ENCODE measurements at places on chromosomes 2 and 18.

DNA sequence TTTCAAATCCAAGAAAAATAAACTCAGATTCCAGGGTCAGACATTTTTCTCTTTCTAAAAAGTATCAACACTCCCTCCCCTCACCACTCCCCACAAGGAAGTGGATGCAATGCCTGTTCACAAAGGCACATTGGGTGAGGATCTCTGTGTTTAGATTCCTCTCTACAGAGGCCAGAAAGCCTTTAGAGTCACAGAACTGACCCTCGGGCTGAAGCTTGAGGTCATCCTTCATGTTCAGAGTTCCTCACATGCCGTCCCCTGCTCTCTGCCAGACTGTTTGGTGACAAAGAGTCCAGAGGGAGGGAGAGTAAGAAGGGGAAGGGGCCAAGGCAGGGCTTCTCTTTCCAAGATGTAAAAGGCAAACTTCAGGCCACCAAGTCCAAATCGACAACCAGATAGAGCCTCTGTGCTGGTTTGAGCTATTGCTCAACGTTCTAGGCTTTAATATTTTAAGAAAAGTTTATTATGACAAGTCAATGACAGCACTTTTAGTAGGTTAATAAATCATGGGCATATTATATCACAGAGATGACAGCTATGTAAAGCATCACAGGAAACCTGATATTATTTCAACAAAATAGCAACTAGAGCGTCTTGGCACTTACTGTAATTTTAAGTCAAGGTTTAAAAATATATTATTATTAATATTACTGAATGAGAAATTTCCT is 269.4 kb downstream of the ETAA1 start:
- no peak for DNase-seq

DNA sequence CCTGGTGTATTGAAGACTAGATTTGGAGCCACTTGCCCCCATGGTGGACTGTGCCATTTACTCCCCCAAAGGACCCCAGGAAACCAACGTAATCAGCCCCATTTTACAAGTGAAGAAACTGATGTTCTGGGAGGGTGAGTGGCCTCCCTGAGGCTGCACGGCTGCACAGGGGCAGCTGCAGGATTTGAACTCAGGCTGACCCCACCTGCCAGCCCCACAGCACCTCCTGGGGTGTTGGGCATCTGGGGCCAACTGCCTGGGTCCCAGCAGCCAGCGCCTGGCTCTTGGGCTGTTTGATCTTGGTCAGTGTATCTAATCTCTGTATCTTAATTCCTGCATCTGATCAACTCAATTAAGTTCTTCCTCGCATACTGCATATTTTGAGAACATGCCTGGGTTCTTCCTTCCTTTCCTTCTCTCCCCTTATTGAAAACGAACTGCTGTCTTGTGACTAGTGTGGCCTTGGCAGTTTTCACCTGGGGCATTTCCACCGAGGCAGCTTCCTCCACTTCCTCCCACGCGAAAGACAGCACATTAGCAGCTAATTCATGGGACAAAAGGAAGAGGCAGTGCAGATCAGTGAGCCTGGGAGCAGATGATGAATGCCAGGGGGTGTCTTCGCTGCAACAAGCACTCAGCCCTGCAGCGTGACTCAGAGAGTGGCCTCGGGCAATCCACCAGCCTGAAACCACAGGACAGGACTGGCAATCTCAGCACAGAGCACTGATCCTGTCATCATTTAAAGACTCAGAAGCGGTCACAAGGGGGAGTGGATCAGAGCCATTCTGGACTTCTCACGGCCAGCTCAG is 184.1 kb upstream of the RAB12 start:
- no peak for DNase-seq

GRCh38 chr2:20677301-20678085 is 10.5 kb downstream of the GDF7 start:
- DNase-seq, result no peak

DNA sequence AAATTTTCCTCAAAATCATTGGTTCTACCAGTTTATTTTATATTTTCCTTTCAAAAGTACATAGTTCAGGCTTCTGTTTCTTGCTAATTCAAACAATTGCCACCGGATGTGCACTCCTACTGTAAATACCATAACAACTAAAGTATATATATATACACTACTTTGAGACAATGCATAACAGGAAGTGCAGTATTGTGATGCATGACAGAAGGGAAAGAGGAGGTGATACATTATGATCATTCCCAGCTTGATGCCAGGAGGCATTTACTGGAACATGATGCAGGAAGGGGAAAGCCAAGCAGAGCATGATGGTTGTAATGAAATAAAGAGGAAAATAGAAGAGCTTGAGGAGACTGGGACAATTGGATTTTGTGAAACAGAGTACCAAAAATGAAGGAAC is 215.2 kb upstream of the NT5C1B start:
- no peak for DNase-seq

DNA sequence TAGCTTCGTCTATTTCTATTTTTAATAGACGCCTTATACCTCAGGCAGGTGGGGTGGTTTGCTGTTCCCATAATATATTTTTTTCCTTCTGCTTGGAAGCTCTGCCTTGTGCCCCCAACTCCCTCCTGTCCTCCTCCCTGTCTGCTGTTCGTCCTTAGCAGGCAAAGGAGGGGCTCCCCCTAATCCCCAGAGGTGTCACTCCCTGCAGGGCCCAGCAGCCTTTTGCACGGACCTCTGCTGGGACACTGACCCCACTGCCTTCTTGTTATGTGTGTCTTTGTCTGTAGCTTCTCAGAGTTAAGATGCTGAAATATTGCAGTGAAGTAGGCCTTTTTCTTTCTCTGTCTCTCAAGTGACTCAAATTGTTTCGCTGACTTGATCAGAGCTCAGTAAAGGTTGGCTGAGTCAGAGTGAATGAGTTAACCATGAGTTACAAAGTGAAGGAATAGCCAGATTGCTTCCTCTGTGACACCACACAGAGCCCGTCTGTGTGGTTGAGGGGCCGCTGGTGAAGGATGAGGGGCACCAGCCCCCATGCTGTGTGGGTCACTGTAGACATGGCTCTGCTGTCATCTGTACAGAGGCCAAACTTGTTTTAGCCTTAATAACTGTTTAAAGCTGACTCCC is 47.7 kb downstream of the PRKCE start:
- no peak for DNase-seq

DNA sequence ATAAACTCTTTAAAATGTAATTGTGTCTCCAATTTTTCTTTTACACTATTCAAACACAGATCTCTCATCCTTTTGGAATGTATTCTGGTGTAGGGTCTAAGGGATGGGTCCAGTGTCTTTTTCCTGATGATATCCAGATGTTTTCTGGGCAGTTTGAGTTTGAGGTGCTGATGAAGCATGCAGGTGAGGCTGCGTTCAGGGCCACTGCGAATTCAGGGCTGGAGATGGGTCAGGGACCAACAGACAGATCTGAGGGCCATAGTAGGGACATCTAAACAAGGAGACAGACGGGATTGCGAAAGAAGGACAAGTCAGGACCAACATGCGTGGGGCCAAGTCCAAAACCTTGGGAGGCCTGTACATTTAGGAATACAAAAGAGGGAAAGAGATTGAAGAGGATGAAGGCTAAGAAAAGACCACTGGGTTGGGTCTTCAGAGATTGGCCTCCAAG is 70.2 kb downstream of the ACAA2 start:
- DNase-seq, result no peak

DNA sequence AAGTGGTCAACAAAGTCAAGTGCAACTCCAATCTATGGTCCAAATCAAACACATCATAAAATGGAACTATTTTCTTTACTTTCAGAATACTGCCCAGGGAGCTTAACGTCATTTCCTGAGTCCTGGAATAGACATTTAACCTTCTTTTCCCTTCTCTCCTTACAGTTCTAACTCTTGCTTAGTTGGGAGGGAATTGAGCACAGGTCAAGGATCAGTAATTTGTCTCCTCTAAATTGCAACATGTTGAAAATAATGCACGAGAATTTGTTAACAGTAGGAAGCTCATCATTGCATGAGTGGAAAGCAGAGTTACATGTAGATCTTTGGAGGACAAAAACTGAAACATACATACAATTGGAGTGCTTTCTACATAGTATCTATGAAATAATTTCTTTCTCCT is 87.7 kb downstream of the MEP1B start:
- DNase-seq, result no peak

DNA sequence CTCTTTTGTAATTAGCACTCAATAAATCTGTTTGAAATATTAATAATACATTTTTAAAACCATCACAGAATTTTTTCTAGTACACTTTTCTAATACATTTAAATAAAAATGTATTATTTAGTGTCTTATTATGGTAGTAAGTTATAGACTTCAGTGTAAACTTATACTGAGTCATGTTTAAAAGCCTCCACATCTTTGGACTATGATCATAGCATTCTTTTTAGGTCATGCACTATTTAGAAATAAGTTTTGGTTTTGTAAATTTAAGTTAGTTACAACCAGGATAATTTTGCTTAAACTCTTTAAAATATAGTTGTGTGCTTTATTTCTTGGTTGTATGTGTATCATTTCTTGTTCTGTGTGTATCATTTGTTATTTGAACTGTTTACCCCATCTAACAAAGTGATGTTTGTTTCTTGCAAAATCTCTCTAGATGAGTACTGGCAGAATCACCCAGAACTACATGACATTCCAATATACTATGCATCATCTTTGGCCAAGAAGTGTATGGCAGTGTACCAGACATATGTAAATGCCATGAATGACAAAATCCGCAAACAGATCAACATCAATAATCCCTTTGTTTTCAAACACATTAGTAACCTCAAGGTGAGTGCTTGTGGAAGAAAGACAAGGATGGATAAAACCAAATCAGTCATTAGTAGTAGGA is 16.7 kb downstream of the CPSF3 start:
- no peak for DNase-seq

- DNase-seq, result no peak
Measured at GRCh38 chr2:205857520-205858237, 175.4 kb downstream of the NRP2 start.

DNA sequence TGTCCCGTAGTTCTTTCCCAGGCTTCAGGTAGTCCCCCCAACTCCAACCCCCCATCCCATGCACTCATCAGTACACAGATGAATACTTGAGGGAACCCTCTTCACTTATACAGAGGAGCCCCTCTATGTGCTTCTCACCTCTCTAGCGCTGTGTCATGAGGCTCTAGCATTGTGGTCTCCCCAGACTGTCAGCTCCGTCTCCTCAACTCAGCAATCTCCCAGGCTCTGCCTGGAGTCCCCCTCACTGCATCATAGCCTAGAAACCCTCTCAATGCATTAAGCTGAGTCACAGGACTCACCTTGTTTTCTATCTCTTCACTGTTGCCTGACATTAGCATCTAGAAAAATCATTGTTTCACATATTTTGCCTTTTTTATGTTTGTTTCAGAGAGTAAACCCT is 20.2 kb upstream of the PRKCE start:
- DNase-seq, result no peak

- DNase-seq, result no peak
Measured at GRCh38 chr2:190646780-190647522, 1.9 kb upstream of the NAB1 start.

DNA sequence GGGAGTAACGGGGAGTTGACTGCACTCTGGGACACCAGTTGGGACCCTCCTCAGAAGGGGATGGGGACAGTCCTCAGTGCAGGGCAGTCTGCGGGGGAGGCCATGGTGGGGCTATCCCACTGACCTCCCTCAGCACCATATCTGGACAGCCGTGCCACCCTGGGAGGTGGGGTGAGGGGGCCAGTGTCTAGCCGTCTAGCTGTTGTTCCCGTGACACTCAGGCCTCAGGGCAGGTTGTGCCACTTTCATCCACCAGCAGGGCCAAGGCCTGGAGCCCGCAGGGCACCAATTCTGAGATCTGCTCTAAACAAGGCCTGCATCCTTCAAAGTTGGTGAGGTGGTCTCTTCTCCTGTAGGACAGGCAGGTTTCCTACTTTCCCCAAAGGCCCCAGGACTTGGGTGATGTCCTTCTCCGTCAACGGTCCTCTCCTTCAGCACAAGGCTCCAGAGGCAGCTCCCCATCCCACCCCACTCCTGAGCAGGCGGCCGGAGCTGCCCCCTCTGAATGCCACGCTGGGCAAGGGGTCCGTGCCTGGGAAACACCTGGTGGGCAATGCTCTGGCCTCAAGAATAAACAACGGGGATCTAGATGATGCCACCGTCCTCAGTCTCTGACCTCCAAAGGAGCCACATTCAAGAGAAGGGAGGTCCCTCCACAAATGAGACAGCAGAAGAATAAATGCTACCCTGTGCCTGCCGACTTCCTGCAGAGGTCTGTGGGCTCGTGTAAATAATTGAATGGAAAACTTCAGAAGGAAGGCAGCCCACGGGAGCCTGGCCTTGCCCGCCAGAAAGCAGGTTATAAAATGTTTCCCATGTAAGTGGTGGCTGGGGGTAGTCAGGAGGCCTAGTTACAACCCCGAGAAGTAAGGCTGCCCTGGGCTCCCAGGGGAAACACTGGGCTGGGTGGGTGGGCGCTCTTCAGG is 42.8 kb upstream of the PTMA start:
- no peak for DNase-seq

DNA sequence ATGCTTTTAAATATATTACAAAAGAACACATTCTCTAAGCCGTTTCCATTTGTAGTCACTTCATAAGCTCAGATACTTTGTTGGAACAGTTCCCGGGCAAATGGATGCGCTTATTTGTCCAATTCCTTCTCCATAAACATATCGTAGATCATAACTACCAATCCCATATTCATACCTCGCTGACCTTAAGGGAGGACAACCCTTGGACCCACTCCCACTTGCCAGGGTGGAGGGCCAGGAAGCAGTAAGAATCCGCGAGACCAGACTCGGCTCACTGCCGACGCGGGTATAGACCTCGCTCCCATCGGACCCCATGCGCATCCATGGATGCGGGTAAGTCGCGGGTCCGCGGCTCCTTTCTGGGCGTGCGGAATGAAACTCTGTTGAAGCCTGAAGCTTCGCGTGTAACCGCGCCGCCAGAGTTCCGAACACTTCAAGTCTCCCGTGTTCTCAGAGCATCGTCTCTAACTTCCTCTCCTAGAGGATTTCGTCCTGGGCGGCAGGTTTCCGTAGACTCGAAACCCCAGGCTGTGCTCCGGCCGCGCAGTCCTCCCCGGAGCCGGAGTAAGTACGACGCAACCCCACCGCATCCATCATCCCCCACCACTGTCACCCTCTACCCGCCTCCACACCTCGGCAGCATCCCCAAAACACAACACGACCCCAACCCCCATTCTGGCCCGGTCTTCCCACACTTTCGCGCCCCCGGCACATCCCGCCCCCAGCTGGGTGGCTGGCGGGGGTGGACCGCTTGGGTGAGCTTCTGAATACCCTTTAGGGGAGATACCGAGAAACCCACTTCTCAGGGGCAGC is 1.1 kb downstream of the DSC3 start:
- DNase-seq, result no peak

DNA sequence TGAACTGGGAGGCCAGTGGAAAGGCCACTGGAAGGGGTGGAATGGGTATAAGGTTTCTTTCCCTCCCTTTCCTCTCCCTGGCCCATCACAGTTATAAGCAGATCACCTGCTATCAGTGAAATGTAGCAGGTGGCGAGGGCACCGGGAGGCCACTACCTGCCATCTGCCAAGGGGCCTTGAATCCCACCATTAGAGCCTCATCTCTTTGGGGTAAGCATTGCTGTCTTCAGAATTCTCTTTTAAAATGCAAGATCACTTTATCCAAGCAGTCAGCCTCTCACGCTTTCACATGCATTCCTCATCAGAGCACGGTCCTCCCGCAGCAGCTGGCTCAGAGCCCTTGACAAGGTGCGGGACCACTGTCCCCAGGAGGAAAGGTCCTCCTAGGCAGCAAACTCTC is 268.5 kb downstream of the CELF4 start:
- no peak for DNase-seq
